Osteoblast (primary cell): ENCODE measurements at places on chromosomes 5 and 9. TPM values are rescaled to one million over a fixed set of nuclear protein-coding genes. Genes with fewer than 3 reads are reported as not detected.

Gene DRD1
- total RNA-seq: under 0.01 TPM in 1 of 2 replicates, not detected in the other

Gene LIX1
- not detected in 2 replicates for total RNA-seq

Gene AGPAT2
- 26.5 and 30.0 TPM in 2 replicates for total RNA-seq

Gene WDR55
- total RNA-seq: 30.8 and 32.1 TPM in 2 replicates

Gene LCN15
- total RNA-seq: not detected in 2 replicates

Gene IL7R
- 2.2 and 2.7 TPM in 2 replicates for total RNA-seq

Gene SLCO4C1
- 2.5 and 4.1 TPM in 2 replicates for total RNA-seq

Gene FRRS1L
- 0.29 and 0.36 TPM in 2 replicates for total RNA-seq
